Activated CD8-positive, alpha-beta memory T cell treated with anti-CD3 and anti-CD28 coated beads, Interleukin-2, amount 10 ng/mL, durations not matched to agents 7 days and 5 days (primary cell): ENCODE measurements at places on chromosomes 12 and 14. TPM values are rescaled to one million over a fixed set of nuclear protein-coding genes. Genes with fewer than 3 reads are reported as not detected.

GRCh38 chr12:109967383-109968031 is 28.7 kb downstream of the GIT2 start:
- H3K36me3 ChIP-seq, result peaks cover 53% of the 10 kb centered on the region
- peaks cover 35% of the 10 kb centered on the region for H3K4me1 ChIP-seq
- peak overlapping the region; percentile 55 for H3K4me3 ChIP-seq

- peaks cover 14% of the 10 kb centered on the region for H3K36me3 ChIP-seq
- H3K4me3 ChIP-seq, result peak within 1 kb of the TSS; percentile 78
- peaks cover 35% of the 10 kb centered on the region for H3K4me1 ChIP-seq
- H3K27me3 ChIP-seq, result no peaks in the 10 kb centered on the region
- peak within 1 kb of the TSS; percentile 94 for H3K27ac ChIP-seq
Observed at GRCh38 chr12:110688446-110689280, at the start of gene HVCN1. HVCN1 (minus strand) TSS chr12:110689115; CDS start chr12:110683245, 5,870 bp downstream.

Gene SP7
- not detected for total RNA-seq

DNA sequence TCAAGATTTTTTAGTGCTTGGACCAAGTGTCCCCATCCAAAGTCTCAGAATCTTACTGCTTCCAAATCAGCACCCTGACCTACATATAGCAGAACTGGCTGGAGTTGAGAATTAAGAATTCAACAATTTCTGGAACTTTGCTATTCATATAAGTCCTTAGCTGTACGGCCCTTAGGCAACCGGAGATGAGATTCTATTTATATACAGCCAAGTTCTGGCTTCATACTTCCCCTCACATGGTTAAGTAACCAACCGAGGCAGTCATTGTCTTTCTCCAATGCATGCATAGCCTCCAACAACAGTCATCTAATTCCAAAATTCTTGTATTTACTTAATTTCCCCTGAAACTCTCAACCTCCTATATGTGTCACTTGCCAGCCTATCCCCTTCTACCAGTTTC is 76.6 kb downstream of the SINHCAF start:
- no peak overlapping the region for H3K27ac ChIP-seq
- peaks cover 18% of the 10 kb centered on the region for H3K27me3 ChIP-seq
- no peak for DNase-seq
- H3K4me1 ChIP-seq, result no peaks in the 10 kb centered on the region
- H3K4me3 ChIP-seq, result no peak overlapping the region

Gene RNASE7
- not detected for total RNA-seq

GRCh38 chr12:18749386-18749957 is 11.6 kb downstream of the CAPZA3 start:
- H3K4me3 ChIP-seq, result no peak overlapping the region
- DNase-seq, result no peak
- no peak overlapping the region for H3K27ac ChIP-seq

DNA sequence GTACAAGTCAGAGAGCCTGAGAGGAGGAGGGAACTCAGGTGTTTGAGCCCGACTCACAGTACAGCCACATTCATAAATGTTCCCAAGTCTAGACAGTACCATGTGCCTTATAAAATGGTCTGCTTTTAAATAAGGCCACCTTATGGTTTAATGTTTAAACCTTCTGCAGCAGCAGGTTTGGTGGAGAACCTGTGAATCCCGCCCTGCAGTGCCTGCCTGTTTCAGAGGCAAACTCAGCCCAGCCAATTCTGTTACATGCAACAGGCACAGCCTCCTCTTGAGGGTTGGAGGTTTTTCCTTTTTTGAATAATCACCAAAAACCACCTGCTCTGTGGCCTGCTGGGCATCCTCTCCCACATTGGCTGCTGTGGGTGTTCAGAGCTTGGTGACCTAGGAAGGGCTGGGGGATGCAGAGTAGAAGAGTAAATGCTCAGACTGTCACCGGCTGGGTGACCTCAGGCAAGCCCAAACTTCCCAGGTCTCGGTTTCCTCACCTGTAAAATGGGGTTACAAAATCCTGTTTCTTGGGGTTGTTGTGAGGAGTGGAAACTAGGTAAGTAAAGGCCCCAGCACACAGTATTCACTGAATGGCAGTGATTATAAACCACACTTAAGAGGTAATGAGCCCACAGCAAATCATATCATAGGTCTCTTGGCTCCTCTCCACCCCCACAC is 28.0 kb downstream of the NUAK1 start:
- H3K36me3 ChIP-seq, result no peaks in the 10 kb centered on the region
- no peak for DNase-seq
- H3K27me3 ChIP-seq, result peaks cover 47% of the 10 kb centered on the region

DNA sequence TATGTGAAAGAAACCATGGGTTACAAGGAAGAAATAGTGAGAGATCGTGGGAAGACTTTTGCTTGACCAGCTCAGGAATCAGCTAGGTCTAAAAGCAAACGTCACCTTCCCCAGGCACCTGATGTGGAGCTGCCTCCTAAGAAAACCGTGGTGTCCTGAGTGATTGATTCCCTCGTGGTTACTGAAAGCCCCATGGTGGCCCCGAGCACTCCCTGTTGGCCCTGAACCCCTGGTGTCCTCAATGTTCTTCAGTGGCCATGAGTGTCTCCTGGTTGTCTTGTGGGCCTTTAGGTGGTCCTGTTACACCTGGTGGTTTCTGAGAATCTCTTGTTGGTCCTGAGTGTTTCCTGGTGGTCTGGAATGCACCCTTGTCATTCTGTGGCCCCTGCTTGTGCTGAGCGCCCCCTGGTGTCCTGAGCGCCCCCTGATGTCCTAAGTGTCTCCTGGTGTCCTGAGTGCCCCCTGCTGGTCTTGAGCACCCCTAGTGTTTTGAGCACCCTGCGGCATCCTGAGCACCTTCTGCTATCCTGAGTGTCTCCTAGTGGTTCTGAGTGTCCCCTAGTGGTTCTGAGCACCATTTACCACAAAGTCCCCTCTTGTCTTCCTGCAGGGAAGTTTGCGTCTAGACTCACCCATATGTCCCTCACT is 518.7 kb downstream of the TMEM121 start:
- H3K27me3 ChIP-seq, result peaks cover 54% of the 10 kb centered on the region
- no peaks in the 10 kb centered on the region for H3K36me3 ChIP-seq
- H3K4me1 ChIP-seq, result peaks cover 6% of the 10 kb centered on the region
- peak; percentile 89 for DNase-seq

- no peaks in the 10 kb centered on the region for H3K36me3 ChIP-seq
- H3K27ac ChIP-seq, result no peak overlapping the region
- H3K27me3 ChIP-seq, result no peaks in the 10 kb centered on the region
Observed at GRCh38 chr14:78307671-78308070, 137.5 kb downstream of the NRXN3 start.

Gene GLI1
- total RNA-seq, result 0.52 TPM

Gene PRH2
- not detected for total RNA-seq

Gene CCDC196
- not detected for total RNA-seq
